ENCODE measurements at places on chromosomes 6 and 20.

DNA sequence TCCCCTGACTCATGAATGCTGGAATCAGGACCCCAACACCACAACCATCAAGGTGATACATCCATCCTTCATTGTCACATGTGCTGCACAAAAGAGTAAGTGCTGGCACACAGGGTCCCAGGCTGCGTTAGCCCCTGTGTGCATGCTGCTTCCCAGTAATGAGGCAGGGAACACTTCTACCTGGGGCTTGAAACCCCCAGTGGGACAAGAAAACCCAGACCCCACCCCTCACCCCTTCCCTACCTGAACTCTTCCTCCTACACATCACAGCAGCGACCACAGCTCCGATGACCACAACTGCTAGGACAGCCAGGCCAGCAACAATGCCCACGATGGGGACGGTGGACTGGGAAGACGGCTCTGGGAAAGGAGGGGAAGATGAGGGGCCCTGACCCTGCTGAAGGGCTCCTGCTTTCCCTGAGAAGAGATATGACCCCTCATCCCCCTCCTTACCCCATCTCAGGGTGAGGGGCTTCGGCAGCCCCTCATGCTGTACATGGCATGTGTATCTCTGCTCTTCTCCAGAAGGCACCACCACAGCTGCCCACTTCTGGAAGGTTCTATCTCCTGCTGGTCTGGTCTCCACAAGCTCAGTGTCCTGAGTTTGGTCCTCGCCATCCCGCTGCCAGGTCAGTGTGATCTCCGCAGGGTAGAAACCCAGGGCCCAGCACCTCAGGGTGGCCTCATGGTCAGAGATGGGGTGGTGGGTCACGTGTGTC, 2.0 kb downstream of the HLA-B start:
- no peak for DNase-seq

GRCh38 chr6:114936080-114936479, 593.3 kb upstream of the HS3ST5 start:
- no peak for DNase-seq

DNA sequence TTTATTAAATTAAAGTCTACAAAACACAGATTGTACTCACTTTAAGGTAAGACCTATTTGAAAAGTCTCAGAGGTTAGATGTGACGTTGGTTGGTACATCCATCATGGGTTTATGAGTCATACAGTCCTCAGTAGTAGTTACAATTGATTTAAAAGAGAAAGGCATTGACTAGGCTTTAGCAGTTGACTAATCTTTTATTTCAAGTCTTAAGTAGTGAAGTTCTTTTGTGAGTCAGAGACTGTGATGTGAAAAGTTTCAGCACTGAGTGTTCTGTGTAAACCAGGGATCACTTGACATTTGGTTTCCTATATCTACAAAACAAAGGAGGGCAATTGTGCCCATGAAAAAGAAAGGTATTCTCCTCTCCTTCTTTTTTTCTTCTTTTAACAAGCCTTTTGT, 221.3 kb downstream of the GRIK2 start:
- DNase-seq: no peak

DNA sequence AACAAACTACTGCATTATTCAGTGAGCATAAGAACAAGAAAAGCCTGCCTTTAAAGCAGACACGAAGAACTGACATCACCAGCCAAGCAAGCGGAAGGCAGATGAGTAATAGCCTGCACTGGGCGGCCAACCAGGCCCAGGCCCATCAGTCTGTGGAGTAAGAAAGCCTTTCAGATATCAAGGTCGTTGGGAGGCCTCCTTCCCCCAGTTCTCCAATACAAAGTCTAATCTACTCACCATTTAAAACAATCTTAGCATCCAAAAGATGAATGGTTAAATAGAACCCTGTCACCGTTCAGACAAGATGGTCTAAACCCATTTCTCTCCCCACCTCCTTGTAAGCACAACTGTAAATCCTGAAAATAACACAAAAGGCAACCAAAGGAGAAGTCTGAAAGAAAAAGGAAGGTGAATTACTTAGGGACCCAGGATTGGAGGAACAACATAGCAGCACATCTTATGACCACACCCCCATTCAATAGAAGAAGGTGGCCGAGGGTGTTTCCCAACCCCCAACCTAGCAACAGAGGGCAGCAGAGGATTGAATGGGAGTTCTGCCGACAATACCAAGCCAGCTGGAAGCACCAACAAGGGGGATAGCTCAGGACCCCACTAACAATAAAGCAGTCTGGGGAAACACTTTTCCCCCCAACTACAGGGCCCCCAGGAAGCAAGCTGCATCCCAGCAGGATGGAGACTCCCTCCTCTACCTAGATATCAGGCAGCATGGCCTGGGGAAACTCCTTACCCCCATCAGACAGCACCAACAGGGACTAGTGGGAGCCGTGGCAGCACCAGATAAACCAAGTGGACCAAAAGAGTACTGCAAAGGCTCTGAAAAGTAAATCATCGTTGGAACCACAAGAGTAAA, 67.9 kb downstream of the ZHX3 start:
- no peak for DNase-seq

DNA sequence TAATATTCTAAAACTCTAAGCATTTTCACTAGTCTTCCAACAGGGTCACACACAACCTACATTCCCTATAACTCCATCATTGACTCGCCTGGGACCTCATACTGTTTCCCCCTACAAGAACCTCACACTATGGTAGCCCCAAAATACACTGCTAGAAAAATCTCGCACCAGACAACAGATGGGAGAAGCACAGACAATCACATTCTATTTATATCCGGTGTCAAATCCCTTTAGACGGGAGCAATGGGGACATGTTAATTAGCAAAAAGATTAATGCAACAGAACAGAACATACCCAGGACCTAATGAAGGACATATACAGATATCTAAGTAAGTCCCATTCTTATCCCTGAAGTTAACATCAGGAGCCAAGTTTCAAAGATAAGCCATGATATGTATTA, 33.6 kb downstream of the TMX4 start:
- DNase-seq: no peak

DNA sequence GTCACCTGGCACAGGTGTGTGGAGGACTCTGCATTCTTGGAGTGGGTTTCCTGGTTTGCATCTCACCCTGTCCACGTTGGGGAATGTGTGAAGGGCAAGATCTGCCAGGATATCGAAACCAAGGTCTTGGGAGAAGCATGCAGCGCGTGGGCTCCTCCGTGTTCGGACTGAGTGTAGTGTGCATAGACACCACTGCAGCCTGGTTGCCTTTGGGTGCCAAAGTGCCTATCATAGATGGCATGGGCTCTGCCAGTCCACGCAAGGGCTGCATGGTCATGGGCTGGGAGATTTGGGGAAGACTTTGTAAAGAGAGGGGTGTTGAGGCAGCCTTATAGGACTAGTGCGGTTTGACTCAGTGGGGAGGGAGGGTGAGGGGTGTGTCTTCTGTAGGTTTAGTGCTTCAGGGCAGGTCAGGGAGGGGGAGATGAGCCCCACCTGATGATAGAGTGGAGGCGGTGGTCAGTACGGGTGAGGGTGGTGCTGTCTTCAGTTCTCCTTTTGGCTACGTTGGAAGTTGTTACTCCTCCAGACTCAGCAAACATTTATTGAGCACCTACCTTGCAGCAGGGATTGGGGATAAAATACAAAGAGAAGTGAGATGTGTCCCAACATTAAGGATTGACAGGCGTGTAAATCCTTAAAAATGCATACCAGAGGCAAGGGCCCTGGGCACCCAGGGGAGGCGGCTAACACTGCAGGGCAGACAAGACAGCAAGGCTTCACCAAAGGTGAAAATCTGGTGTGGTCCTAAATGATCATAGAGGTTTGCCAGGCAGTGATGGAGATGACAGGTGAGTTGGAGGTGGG, 28.3 kb downstream of the DUSP22 start:
- no peak for DNase-seq

DNA sequence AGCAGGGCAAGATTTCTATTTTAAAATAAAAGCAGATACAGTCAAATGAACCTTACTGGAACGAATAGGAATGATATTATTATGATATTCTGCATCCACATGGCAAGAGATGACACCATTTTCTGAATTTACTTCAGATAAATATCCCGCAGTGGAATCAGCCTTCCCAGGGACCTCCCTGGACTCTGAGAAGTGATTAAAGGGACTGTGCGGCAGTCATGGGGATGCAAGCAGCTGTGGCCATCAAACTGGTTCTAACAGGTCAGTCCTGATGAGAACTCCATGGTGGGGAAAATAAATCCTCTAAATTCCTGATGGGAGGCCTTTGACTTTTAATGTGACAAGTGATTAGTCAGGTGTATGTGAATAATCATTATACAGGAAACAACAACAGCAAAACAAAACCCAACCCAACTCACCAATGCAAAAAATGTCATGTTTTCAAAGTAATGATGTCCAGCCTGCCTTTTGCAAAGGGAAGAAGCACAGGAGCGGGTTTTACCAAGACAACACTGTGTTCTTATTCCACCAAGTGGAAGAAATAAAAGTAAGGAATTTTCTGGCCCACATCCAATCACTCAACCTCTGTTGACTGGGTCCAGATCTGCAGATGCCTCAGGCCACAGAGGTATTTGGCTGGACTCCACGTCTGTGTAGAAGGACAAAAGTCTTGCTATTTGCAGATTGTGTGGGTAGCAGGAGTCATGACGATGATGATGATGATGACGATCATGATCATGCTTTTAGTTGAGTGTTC, 61.9 kb upstream of the CITED2 start:
- DNase-seq: no peak

DNA sequence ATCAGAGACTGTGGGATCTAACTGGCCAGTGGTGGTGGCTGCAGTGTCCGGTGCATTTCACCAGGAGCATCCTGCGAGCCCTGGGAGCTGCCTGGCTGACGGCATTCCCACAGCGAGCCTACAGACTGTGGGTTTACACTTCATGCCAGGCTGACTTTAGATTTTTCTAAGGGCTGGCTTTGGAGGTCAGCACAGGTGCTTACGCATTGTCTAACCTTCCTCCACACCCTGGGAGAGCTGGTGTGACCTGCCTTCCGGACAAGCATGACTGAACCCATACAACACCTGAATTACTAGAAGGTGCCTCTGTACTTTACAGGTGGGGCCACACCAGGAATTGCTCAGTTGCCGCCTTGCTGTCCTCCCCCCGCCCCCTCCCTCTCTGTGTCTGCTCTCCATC, 96.2 kb downstream of the RREB1 start:
- DNase-seq: no peak

GRCh38 chr6:36916126-36916525, 30.4 kb downstream of the C6orf89 start:
- DNase-seq: no peak

DNA sequence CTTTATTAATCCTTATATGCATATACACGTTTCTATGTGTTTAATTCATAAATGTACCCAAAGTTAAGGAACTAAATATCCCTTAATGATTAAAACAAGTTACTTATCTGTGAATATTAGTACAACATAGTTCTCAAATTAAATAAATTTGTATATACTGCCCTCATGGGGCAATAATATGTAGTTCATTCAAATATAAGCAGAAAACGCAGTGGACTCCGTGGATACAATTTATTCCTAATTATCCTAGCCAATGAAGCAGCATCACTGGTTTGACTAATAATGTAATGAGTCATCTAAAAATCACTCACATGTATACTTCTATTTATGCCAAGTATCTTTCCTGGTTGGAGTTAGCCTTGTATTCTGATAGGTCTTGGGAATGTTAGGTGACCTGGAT, 111.6 kb downstream of the TBC1D32 start:
- DNase-seq: no peak

DNA sequence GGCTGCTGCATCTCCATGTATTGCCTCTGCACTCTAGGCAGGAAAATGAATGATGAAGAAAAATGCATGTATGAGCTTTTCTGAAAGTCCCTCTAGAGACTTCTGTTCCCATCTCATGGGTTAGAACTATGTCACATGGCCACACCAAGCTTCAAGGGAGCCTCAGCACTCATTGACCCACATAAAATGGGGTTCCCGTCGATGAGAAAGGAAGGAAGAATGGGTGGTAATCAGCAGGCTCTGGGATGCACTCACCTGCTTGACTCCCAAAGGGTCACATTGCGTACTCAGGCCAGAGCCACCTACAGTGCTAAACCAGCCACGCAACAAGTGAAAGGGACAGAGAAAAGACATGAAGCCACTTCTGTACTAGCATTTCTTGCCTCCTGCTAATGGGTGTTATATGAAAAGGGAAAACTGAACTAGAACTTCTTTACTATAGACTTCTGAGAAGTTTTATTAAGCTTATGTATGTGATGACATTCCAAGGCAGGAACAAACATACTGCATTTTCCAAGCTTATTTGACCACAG, 95.8 kb upstream of the GCM1 start:
- DNase-seq: no peak

DNA sequence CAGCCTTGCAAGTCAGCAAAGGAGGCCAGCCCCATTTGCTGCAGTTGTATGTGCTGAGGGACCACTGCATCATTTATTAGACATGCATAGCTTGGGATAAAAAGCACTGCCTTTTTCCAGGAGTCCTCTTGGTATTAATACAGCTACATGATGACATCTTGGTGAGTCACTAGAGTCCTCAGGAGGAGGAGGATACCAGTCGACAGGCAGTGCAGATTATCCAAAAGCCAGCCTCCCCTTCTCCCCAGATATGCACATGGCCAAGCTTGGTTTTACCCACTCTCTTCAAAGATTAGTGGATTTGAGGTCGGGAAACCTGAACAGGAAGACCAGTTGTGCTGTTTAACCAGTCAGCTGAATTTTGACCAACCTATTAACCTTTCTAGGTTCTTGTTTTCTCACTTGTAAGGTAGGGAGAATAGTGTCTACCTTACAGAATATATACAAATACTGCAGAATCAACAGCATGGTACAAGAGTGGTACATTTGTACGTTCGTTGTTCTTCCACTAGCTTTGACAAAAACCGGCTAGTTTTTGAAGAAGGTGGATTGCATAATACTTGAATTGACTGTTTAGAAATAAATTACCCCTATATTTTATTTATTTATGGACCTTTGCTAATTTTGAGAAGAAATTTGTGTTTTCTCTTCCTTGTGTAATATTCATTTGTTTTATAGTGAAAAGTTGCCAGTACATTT, 31.9 kb downstream of the VAPB start:
- no peak for DNase-seq

- no peak for DNase-seq
Measured at GRCh38 chr6:125498606-125499005, 196.8 kb upstream of the HDDC2 start.

Data from activated gamma-delta T cell (primary cell).